ENCODE measurements at places on chromosomes 7 and 10.

GRCh38 chr7:86844608-86845007 lies 200.9 kb downstream of the GRM3 start:
- DNase-seq, result no peak

GRCh38 chr10:90075995-90076394 lies 374.6 kb downstream of the KIF20B start:
- DNase-seq, result no peak

DNA sequence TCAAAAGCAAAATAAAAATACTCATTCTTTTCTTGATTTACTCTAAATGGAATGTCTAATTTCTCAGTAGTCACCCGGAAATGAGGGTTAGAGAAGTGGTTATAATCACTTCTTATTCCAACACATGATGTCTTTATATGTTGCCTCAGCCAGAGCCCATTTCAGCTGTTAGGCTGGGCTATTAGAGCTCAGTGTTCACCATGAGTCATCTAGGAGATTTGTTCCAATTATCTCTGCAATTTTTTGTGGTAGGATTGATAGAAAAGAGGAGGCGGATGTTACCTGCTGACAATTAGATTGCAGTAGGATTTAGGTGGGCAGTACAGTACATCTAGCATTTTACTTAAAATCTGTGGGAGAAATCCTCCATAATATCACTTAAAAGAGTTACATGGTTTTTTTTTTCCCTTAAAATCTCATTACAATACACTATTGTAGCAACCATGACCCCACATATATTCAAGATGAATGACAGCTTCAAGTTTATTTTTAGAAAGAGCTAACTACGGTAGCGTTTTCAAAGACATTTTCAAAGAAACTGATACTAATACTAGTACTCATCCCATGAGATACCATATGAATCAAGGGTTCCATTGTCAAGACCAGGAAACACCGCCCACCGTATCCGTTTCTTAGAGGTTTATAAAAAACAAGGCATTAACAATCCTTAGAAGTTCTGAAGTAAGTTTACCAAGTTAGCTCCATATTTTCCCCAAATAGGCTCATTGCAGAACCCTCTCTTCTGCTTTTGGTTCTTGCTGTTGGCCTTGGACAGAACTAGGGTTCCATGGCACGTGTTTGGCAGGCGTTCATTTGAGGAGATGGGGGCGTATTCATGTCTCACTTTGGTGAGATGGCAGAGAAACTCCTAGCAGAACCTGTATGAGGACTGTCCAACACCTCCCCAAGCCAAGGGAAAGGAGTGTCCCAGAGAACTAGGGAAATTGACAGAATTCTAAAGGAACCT lies 10.4 kb downstream of the CPA2 start:
- DNase-seq, result no peak

GRCh38 chr7:65746398-65746669 lies 126.5 kb upstream of the VKORC1L1 start:
- DNase-seq, result no peak

GRCh38 chr7:26928703-26929347 lies 64.4 kb upstream of the SKAP2 start:
- no peak for DNase-seq

DNA sequence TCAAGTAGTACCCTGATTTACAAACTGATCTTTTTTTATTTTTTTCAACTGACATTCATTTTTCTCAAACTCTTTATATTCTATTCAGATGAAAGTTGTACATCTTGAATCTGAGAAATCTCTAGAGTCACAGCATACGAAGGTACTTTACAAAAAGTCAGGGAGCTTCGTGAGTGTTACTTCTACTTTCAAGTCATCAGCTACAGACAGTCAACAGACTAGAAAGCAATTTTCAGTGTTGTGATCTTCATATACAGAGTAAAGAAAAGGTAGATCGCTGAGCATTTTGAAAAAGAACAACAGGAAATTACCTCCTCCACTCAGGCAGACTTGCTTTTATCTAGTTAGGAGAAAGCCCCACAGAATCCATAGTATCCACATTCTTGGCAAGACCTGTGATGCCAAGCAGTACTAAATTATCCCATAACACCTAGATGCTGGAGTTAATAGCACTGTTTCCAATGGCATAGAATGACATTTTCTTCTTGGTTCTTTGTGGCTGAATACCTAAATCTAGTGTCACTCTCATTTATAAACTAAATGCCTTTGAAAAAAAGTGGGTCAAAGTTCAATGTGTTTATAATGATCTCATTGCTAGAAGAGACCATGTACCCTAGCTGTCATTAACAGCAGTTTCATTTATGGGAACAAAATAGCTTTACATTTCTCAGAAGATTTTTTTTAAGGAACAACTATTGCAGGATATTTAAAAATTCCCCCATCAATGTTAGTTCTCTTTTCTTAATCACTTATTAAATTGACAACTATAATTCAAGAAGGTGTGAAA lies 12.0 kb upstream of the ZNF800 start:
- no peak for DNase-seq

DNA sequence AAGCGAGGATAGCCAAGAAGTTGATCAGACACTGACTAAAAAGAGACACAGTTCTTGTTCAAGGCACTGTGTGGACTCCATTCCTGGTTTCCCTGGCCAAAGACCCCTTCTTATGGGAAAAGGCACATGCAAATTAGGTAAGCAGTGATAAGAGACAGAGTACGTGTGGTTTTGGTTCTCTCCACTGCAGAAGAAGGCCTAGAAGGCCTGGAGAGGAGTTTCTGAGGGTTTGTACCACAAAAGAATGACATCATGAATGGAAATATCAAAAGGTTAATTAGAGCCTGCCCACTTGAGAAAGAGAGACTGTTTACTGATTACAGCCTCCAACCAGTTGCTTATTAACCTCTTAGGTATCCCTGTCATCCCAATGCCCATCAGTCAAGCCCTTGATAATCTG lies 137.5 kb downstream of the ZNF365 start:
- DNase-seq, result no peak

DNA sequence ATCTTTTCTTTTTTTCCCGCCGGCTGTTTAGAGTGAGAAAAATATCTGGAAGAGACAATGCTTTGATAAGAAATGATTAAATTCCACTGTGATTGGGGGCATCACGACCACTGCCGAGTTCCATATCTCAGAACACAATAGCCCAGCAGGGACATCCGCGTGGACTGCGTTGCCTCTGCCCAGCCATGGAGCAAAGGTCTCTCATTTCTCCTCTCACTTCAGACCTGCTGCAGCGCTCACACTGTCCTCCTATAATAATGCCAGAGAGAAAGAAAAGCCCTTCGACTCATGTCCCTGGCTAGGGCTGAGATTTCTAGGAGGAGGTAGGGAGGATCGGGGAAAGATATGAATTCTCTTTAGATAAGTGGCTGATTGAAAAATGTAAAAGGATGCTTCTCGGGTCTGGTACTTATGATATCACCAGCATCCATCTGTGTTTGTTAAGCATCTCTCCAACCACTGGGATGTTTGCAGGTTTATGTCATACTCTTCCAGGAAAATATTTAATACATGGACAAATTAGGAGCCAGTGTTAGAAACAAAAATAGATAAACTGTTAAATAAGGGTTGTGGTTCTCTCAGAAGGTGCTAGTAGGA lies 472.9 kb upstream of the AKR1E2 start:
- no peak for DNase-seq

DNA sequence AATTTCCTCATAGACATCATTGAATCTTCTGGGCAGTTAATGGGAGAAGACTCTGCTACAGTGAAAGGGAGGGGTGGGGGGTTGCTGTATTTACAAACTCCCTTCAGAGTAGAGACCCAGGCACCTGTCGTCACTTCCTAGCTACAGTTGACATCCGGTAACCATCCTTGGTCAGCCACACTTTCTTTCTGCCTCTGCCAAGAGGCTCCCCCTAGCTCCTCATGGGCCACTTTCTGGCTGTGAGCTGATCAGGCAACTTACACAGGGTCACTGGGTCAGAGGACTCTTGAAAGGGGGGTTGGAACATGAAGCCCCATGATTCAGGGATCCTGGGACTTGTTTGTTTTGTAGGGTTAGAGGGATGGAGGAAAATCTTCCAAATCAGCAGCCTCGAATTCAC lies 1.2 kb downstream of the TECPR1 start:
- no peak for DNase-seq

DNA sequence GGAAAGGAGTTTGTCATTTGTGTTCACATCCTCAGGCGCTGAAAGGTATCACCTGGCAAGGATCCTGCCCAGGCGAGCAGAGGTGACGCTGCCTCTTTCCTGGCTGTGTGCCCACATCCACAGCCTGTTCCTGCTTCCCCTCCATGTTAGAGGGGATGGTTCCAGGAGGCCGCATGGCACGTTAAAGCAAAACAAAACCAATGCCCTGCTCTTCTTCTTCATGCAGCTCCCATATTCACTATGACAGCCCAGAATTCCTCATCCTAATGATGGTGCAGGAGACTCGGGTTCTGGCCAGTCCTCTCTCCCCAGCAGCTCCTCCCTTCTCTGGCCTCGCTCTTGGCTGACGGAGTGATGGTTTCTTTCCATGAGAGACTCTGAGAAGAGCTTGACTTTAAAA lies 678.5 kb upstream of the ANKRD30A start:
- DNase-seq, result no peak

- no peak for DNase-seq
These were observed 41.8 kb downstream of the APBB1IP start for GRCh38 chr10:26479766-26480492.

- no peak for DNase-seq
These were observed 158.3 kb upstream of the KCND2 start for GRCh38 chr7:120114626-120115025.

DNA sequence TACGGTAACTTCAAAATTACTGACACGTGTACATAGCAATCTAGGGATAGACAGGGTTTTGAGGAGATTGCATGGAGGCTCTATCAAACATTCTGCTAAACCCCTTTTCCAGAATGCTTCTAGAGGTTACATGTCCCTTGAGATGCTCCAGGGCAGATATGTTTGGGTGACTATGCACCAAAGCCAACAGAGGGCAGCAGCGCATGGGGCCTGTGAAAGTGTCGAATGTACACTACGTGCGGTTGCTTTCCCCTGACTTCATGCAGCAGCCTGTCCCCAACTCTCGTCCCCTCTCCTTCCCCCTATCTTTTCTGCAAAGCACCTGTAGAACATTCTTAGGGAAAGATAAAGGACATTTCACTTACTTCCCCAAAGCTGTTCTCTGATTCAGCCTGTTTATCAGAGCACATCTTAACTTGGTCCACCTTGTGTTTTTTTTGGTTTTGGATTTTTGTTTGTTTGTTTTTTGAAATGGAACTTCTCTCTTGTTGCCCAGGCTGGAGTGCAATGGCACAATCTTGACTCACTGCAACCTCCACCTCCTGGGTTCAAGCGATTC lies 90.2 kb downstream of the UBE3C start:
- no peak for DNase-seq

GRCh38 chr7:3753868-3754267 lies 452.8 kb downstream of the SDK1 start:
- DNase-seq, result no peak

DNA sequence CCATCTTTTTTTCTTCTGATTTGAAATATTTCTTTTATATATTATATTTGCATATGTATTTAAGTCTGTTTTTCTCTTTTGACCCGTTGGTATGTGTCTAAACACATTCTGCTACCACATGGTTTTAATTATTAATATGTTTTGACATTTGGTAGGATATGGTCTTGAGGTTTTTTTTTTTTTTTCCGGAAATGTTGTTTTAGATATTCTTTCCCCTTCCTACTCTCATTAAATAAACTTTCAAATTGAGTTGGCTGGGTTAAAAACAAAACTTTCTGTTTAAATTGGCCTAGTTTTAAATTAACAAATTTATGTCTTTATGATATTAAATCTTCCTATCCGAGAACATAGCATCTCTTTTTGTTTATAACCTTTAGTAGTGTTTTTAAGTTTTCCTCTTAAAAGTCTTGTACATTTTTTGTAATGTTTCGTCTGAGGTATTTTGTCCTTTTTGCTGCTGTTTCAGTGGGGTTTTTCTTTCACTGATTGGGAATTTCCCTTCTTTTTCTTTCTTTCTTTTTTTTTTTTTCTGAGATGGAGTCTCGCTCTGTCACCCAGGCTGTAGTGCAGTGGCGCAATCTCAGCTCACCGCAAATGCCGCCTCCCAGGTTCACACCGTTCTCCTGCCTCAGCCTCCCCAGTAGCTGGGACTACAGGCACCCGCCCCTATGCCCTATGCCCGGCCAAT lies 25.4 kb downstream of the STAM start:
- no peak for DNase-seq

- no peak for DNase-seq
These were observed 35.1 kb upstream of the ZNRF2 start for GRCh38 chr7:30249316-30249715.

DNA sequence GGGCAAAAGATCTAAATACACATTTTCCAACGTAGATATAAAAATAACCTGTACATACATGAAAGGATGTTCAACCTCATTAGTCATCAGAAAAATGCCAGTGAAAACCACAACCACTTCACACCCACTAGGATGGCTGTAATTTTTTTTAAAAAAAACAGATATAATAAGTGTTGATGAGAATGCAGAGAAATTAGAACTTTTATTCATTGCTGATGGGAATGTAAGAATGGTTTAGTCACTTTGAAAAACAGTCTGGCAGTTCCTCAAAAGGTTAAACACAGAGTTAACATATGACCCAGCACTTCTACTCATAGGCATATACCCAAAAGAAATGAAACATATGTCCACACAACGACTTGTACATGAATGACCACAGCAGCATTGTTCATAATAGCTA lies 32.3 kb upstream of the PRKCQ start:
- no peak for DNase-seq

DNA sequence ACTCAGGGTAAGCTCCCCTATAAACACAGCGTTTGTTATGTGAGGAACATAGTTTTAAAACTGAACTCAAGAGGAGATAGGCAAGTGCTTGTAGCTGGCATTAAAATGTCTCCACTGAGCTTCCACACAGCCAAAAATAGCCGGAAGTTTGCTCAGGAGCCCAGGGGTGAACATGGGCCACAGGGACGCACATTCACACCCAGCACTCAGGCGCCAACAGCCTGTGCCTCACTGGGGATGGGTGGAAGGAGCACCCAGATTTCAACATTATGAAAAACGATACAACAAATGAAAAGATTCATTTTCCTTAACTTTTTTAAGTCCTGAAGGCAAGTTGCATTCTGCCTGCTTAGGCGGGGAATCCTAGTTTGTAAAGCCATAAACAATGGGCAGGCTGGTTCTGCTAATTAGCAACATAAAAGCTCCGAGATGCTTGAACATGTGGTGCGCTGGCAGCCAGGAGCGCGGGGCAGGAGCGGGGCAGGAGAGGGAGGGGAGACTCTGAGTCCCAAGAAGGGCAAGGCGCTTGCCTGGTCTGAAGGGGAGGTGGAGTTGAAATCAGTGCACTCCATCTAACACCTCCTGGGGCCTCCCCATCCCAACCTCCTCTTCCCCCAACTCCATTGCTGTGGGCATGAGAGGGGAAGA lies 235.9 kb downstream of the COBL start:
- DNase-seq, result no peak

DNA sequence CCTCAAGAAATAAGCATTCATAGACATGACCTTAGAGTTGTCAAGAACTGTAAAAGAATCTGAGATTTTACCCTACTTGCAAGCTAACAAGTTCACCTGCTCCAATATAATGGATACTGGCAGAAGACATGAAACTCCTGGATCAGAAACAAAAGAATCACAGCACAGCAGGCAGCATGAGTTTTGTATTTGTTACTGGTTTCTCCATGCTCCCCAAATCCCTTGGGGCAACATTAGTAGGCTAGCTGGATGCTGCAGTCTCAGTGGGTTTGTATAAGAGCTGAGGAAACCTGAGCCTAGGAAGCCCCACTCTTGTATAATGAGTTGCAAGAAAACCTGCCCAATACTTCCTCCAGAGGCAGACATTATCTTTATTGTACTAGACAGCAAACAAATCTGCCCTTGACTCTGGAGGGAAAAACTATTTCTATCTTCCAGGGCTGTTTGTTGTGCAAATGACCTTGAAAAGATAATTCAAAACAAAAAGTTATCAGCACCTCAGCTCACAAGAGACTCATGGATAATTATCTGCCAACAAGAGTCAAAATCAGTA lies 64.8 kb downstream of the ABLIM1 start:
- no peak for DNase-seq
